ENCODE measurements at places on chromosomes 1 and 21.
A peak's percentile ranks its signal among the peaks of the same experiment; 100 is the strongest.

- DNase-seq: no peak
These were observed 19.6 kb downstream of the SLC27A3 start for GRCh38 chr1:153794624-153795329.

- DNase-seq: peak; percentile 15
These were observed 152.3 kb downstream of the SNX7 start for GRCh38 chr1:98813738-98814309.

- DNase-seq: peak; percentile 49
These were observed 137.4 kb upstream of the USP25 start for GRCh38 chr21:15592271-15592860.

- DNase-seq: no peak
These were observed 683 bp upstream of the DMAP1 start for GRCh38 chr1:44212355-44213221.

GRCh38 chr1:53586765-53587164 lies 127.6 kb downstream of the DMRTB1 start:
- no peak for DNase-seq

DNA sequence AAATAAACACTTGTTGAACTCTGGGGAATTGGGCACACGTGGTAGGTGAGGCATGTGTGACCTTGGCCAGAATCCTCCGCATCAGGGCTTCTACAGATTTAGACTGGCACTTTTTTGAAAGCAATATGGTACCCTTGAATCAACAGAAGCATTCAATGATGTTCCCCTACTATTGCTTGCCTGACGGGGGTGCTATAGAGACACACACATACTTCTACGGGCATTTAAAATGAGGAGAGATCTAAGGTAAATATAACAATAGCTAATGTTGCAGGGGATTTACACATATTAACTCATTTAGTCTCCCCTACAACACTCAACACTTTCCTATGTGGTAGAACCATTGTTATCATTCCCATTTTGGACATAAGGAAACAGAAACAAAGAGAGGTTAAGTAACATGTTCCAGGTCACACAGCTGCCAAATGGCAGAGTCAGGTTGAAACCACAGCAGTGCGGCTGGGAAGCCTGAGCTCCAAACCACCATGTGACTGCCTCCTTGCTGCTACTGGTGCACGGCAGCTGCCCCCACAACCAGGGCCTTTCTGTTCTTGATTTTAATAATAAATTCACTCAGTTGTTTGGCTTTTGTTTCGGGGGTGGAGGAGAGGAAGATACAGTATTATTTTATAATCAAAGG lies 147.4 kb downstream of the ZNF281 start:
- no peak for DNase-seq

GRCh38 chr1:167288390-167289074 lies 67.8 kb downstream of the POU2F1 start:
- no peak for DNase-seq

GRCh38 chr1:93394514-93394913 lies 48.8 kb downstream of the DR1 start:
- peak; percentile 46 for DNase-seq

DNA sequence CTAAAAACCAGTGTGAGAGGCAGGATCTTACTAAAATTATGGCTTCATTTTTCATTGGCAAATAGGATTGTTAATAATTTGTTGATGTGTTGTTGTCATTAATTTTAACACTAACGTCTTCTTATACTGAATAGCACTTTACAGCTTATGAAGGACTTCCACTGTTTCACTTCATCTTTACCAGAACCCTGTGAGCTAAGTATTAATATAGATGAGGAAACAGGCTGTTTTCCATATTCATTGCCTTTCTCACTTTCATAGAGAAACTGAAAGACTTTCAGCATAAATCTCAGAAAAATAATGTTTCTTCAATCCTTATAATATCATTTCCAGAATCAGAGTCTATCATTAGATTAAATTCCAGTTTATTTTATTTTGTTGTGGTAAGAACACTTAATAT lies 8.5 kb downstream of the MAP10 start:
- DNase-seq: no peak

GRCh38 chr1:58308206-58308605 lies 238.3 kb downstream of the OMA1 start:
- DNase-seq: no peak

DNA sequence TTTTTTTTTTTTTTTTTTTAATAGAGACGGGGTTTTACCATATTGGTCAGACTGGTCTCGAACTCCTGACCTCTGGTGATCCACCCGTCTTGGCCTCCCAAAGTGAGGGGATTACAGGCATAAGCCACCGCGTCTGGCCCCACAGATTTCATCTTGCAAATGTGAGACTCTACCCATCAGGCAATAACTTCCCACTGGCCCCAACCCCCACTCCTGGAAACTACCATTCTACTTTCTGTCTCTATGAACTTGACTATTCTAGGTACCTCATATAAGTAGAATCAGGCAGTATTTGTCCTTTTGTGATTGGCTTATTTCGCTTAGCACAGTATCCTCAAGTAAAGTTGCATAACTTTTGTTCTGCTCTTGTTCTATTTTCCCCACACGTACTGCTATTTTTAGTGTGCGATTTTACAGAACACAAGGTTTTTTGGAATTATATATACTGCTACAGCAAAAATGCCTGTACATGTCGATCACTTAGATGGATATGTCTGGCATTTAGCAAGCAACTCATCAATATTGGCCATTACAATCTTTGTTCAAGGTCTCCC lies 40.2 kb downstream of the ECE1 start:
- DNase-seq: no peak

DNA sequence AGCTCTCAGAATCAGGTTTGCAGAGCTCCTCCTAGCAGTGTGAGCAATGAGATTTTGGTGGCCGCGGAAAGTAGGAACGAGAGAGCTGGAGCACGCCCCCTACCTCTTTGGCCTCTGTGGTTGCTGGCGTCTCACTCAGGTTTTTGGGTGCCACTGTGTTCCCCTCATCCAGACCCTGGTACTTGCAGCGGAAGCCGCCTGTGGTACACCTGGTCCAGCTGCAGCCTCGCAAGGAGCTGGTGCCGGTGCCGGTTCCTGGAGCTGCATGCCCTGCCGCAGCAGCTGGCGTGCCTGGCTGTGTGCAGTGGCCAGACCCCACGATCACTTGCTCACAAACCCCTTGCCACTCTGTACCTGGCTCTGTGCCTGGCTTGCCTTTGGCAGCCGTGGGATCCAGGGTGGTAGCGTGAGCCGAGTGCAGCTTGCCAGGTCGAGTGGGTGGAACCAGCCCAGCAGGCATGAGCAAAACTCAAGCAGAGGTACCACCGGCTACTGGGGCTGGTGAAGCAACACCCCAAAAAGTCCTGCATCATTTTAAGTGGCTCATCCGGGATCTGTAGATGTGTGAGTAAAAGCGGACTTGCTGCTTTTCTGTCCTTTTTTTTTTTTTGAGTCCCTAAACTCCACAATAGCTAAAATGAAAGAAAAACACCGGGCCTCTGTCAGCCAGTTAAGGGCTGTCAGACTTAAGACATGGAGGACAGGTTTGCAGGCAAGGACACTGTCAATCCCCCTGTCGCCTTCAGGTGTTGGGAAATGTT lies 844.9 kb downstream of the KCNT2 start:
- no peak for DNase-seq

- DNase-seq: no peak
These were observed 25.9 kb downstream of the A3GALT2 start for GRCh38 chr1:33295023-33295422.

- no peak for DNase-seq
These were observed 39.4 kb downstream of the CDC14A start for GRCh38 chr1:100391675-100392074.

DNA sequence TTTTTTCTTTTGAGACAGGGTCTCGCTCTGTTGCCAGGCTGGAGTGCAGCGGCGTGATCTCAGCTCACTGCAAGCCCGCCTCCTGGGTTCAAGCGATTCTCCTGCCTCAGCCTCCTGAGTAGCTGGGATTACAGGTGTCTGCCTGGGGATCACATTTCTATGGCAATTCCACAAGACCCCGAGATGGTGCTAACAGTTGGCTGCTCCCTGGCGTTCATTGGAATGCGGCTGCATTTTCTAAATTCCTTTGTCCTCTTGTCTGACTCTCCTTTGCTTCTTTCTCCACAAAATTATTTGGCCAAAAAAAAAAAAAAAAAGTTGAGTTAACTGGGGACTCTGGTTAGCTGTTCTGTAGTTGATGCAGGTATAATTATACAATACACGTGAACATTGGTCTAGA lies 176.4 kb downstream of the ETS2 start:
- peak; percentile 67 for DNase-seq

DNA sequence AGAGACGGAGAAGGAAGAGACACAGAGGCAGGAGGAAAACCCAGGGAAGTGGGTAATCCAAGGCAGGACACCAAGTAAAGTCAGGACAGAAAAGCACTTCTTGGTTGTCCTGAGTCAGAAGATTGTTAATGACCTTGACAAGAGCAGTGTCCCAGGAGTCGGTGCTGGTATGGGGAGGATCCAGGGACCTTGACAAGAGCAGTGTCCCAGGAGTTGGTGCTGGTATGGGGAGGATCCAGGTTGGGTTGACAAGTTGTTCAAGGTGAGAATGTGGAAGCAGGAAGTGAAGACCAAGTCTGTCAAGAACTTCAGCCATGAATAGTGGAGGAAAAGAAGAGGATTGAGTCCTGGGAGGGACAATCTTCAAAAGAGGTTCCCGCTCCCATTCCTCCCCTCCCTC lies 31.9 kb downstream of the ZBTB18 start:
- no peak for DNase-seq

DNA sequence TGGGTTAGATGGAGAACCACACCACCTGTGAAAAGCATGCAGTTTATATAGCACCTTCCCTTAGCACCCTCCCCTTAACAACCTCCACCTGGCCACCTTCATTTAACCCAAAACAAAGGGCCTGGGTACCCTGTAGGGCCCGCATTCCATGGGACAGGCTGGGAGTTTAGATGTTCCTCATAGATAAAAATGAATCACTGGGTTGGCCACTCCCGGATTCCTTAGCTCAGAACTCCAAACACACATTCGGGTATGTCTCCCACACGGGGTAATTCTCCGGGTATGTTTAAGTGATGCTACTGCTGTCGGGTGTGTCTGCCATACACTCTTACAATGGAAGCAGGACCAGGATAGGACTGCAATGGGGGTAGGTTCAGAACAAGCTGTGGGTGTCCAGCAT lies 43.9 kb upstream of the FOXO6 start:
- DNase-seq: peak; percentile 72

GRCh38 chr1:47532921-47533792 lies 95.3 kb downstream of the FOXD2 start:
- DNase-seq: peak; percentile 84

- no peak for DNase-seq
These were observed 31.0 kb upstream of the COG2 start for GRCh38 chr1:230611128-230611877.

DNA sequence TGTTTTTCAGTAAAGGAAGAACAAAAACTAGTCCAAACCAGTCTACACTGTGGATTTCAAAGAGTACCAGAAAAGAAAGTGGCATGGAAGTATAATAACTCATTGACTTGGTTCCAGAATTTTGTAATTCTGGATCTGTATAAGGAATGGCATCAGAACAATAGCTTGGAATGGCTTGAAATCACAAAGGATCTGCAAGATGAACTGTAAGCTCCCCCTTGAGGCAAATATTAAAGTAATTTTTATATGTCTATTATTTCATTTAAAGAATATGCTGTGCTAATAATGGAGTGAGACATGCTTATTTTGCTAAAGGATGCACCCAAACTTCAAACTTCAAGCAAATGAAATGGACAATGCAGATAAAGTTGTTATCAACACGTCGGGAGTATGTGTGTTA lies 21.3 kb downstream of the CHODL start:
- DNase-seq: no peak

GRCh38 chr1:64173336-64173940 lies 30.0 kb upstream of the UBE2U start:
- DNase-seq: no peak

- no peak for DNase-seq
These were observed 60.3 kb downstream of the RHOU start for GRCh38 chr1:228795596-228795995.

DNA sequence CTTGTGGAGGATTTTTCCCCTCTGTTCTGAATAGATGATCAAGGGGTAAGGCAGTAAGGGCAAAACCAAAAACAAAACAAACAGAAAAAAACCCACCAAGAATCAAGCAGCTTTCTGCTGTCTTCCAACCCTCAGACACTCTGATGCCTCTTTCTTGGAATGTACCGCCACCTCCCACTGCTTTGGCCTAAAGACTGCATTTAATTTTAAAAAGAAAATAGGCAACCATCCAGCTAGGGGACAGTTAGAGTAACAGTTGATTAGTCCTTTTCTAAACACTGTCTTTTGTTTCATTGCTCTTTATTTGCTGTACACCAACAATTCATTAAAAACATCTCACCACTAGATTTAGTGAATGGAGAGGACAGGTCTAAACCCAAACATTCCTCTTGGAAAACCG lies 21.5 kb downstream of the WLS start:
- DNase-seq: peak; percentile 61

DNA sequence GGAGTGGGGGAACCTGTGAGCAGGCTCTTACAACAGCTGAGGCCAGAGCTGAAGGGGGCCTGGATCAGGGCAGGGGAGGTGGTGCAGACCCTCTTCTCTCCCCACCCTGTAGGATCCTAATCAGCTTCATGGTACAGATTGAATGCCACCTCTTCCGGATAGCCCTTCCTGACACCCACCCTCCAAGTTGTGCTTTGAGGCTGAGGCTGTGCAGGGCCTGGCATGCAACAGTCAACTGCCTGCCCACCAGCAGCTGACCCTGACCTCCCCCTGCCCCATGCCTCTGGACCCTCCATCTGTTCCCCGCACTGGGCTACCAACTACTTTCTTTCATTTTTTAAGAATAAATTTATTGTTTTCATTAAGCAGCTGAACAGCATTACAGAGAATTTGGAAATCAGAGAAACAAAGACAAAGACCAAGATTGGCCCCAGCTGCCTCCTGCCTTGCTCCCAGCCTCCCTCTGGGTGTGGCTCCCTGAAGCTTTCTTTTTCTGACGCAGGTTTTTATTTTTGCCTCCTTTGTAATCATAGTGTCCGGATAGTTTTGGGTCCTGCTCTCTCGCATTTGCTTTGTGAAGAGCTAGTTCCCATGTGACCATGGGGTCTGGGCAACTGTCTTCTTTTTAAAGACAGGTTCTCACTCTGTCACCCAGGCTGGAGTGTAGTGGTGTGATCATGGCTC lies 12.8 kb downstream of the ZNF362 start:
- DNase-seq: no peak

DNA sequence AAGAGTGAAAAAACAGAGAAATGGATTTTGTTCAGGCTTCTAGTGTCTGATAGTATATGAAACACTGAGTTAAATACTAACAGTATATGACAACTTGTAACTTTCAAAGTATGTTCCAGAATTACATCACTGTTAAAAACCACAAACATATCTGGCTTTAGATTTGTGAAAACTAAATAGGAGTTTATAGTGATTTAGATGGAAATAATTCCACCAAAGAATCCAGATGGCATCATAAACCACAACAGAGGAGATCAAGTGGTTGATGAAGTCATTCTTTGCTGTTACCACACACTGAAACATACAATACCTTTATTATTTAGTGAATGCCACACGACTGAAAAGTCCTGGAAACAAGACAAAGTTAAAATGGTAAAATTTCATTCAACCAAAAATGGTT lies 37.2 kb downstream of the ALG14 start:
- DNase-seq: peak; percentile 93

- no peak for DNase-seq
These were observed 5.7 kb downstream of the ACAP3 start for GRCh38 chr1:1302006-1302430.

GRCh38 chr21:16305686-16306085 lies 575.9 kb downstream of the USP25 start:
- DNase-seq: peak; percentile 7

- DNase-seq: no peak
These were observed 25.0 kb downstream of the WNT4 start for GRCh38 chr1:22117851-22118250.

GRCh38 chr21:42063571-42064521 lies 7.3 kb upstream of the UMODL1 start:
- no peak for DNase-seq
